Coronary artery (tissue), 2 donors: ENCODE measurements at places on chromosomes 4 and X.

DNA sequence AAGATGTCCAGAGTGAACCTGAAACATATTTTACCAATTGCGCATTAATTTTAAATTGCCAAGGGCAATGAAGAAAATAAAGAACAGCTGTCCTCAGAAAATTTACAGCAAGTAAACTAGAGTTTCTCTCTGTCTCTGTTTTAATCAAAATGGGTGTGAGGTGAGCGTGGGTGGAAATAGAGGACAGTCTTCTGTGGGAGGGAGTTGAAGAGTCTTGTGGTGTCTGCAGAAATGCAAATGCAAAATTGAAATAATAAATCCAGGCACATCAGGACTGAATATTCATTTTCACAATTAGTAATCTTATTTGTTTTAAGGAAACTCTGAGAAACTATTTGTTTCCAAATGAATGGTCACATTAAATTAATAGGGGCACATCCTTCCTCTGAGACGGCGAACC, 192.0 kb downstream of the ARHGAP10 start:
- no peak for DNase-seq

GRCh38 chr4:19614171-19614570, 637.5 kb upstream of the SLIT2 start:
- DNase-seq = no peak

DNA sequence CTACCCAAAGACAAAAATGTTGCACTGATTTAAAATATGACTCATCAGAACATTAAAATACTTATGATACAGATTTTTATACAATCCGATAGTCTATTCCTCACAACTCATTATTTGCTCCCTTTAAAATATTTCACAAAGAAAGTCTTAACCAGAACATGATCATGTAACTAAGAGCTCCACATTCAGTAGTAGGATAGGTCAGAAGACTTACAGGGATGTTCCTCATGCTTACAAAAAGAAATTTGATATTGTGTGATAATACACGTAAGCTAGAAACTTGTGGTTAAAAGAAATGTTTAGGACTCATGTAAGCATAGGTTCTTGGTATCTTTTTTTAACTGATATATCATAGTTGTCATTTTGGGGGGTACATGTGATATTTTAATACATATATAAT, 235.9 kb downstream of the PALLD start:
- DNase-seq = no peak

- no peak for DNase-seq
Observed at GRCh38 chr4:161555689-161556660, 607.8 kb downstream of the FSTL5 start.

DNA sequence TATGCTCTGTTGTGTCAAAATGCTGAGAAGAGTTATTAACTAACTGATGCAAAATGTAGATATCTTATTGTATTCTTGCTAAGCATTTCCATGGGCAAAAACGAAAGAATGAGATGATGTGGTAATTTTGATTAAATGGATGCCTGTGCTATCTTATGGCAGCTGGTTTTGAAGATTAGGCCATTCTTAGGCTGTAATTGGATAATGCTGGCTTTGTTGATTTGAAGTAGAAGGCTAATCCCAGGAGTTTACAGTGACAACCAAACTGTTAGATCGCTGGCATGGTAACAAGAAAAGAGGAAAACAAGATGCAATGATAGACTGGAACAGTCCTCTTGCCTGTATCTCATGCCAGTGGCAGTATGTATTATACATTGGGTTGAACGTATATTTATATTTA, 74.1 kb upstream of the WDR44 start:
- no peak for DNase-seq
